ENCODE measurements at places on chromosomes 6 and 20.

DNA sequence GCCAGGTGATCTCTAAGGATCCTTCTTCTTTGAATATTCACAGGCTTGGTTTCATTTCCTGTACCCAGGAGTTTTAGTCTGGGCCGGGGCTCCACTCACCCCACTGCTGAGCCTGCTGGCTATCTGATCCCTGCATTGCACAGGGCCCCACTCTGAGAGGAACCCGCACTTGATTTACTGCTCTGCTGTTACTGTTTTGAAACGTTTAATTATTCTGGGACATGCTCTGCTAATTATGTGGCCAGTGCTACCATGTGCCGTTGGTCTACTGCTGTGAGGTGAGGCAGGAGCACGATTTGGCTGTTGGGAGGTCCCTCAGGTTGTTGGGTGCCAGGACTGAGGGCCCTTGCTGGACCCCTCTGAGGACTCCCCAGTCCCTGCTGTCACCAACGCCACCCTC lies 108.7 kb upstream of the SIRPA start:
- no peak for DNase-seq

- DNase-seq, result no peak
These were observed 33.0 kb upstream of the DUSP22 start for GRCh38 chr6:259316-259715.

GRCh38 chr20:8152183-8152582 lies 20.1 kb downstream of the PLCB1 start:
- no peak for DNase-seq

DNA sequence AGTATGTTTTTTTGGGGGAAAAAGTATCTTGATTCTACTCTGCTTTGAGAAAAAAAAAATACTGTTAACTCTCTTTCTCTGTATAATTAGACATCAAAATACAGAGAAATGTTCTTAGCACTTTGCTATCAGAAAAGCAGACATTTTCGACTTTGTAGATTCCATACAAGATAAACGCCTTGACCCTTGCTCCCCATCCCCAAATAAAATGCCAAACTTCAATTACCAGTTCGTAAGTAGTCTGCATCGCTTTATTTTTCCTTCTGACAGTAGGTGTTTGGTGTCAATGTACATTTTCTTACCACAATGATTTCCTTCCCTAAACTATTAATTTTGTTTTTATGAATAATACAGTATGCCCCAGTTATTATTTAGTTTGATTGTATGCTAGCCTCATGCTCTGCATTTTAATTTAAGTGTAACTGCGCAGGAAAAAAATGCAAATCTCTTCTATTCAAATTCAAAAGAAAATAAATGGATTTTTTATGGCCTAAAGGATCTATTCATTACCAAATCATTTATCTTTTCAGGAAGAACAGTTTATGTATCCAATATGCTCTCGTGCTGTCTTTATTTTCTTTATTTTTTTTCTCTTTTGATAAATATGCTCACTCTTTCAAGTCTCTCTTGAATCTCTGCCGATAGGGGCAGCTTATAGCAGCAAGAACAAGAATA lies 84.8 kb upstream of the ZNF217 start:
- no peak for DNase-seq

- DNase-seq, result peak; percentile 57
These were observed 18.2 kb downstream of the GPX5 start for GRCh38 chr6:28543651-28544610.

GRCh38 chr6:140366991-140367390 lies 992.5 kb upstream of the CITED2 start:
- no peak for DNase-seq

- peak; percentile 63 for DNase-seq
These were observed 237.9 kb downstream of the LRFN2 start for GRCh38 chr6:40349123-40349900.

DNA sequence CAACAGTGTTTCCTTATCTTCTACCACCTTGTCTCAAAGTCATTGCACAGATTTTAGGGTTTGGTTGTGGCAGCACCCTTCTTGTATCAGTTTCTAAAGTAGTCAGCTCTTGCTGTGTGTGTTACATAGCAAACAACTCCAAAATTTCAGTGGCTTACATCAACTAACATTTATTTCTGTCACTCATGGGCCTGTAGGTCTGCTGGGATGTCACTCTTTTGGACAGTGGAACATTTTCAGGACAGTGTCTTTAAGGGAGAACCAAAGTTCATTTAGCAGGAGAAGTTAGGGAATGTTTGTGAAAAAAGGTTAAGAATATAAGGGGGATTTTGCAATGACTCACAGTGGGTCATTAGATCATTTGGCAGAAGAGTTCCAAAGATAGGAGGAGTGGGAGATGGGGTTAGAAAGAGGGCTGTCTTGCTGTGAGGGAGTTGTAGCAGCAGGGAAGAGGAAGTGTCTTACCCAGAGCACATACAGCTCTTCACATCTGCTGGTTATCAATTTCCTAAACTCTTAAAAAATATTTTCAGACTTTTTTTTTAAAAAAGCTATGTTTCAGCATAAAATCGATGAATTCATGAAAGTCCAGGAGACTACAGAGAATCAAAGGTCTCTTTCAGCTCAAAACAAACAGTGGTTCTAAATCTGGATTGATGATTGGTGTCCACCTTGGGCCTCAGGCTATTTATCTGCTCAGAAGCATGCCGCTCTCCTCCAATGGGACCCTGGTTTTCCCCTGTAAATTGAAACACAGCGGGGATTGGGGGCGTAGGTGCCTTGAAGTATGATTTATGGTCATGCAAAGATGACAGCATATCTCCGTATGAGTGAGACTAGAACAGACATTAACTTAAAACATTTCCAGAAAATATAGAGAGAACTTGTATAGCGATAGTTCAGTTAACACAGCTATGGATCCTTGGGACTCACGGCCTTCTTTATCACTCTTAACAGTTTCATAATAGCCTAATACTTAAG lies 117.3 kb downstream of the B3GAT2 start:
- DNase-seq, result no peak

DNA sequence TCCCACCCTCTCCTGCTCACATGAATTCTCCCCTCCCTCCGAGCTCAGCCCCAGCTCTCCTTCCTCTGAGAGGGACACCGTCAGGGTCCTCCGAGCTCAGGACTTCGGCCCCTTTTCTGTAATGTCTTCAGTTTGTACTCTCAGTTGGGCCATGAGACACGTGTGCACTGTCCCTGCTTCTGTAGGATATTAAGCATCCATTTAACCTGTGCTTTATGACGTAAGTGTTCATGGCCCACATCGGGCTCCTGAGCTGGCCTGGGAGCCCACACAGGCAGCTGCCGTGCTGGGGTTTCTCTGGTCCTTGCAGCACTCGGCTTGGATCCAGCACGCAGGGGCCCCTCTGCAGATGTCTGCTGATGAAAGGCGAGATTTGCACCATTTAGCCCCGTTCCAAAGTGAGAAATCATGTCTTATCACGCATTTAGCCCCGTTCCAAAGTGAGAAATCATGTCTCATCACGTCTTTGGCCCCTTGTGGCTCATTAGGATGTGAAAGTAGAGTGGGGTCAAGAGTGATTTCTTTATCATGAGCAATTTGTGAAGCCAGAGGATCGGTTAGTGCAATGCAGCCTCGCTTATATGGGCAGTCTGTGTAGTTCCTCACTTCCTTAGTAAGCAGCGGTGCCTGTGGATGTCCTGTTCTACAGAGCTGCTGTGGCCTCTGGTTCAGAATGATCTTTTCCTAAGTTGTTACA lies 25.3 kb downstream of the DUSP22 start:
- no peak for DNase-seq

- no peak for DNase-seq
These were observed 9.1 kb downstream of the LBP start for GRCh38 chr20:38355161-38356012.

DNA sequence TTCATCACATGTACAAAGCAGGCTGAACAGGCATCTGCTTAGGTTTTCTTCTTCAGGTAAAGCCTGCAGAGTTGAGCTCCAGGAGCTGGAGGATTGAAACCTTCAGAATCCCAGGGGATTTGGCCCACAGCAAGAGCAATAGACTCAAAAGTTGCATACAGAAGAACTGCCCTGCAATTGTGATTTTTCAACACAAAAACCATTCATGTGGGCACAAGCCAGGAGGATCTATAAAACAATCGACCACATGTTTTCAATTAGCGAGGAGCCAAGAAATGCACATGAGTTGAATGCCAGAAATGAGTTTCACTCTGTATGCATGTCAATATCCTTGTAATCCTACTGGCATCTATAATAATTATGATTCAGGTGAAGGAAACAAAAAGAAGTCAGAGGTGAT lies 576.4 kb downstream of the HDGFL1 start:
- DNase-seq, result no peak

GRCh38 chr20:57672953-57673575 lies 36.8 kb downstream of the PMEPA1 start:
- no peak for DNase-seq

GRCh38 chr20:13220194-13220903 lies 725 bp upstream of the ISM1 start:
- DNase-seq, result peak; percentile 74

GRCh38 chr6:43584892-43585570 lies 9.0 kb downstream of the POLH start:
- no peak for DNase-seq

DNA sequence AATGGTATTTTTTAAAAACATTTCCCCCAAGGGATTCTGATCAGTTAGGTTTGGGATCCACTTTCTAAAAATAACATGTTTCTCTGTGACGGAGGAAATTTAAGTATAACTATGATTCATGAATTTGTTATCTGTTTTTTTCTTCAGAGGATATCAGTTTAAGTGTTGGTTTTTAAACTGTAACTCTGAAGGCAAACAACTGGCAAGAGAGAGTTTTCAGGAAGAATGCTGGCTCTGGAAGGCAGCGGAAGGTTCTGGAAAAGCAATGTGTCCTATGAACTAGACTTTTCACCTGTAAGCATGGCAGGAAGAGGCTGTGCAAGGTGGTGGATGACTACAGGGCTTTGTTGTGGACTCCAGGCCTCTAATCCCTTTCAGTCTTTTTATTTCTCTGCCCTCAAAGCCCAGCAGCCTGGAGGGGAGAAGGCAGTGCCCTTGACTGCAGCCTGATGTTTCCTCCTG lies 153.1 kb downstream of the GMPR start:
- DNase-seq, result no peak

- DNase-seq, result peak; percentile 88
These were observed at the start of gene ENPP1 for GRCh38 chr6:131807644-131808459. Gene ENPP1, plus strand, starts transcription at chr6:131808020. Its CDS starts 16 bp downstream, at chr6:131808036.
